ENCODE measurements at places on chromosomes 6 and 20.
A peak's percentile ranks its signal among the peaks of the same experiment; 100 is the strongest.

DNA sequence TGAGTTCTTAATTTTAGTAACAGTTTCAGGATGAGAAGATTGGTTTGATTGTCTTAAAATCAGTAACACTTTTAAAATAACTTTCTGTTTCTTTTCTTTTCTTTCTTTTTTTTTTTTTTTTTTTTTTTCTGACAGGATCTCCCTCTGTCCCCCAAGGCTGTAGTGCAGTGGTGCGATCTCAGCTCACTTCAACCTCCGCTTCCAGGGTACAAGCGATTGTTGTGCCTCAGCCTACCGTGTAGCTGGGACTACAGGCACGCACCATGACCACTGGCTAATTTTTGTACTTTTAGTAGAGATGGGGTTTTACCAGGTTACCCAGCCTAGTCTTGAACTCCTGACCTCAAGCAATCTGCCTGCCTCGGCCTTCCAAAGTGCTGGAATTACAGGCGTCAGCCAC is 33.7 kb upstream of the KCNQ5 start:
- no peak for DNase-seq

- no peak for DNase-seq
Measured at GRCh38 chr6:423799-424345, 32.3 kb downstream of the IRF4 start.

GRCh38 chr6:79158856-79159516 is 75.5 kb downstream of the HMGN3 start:
- no peak for DNase-seq

DNA sequence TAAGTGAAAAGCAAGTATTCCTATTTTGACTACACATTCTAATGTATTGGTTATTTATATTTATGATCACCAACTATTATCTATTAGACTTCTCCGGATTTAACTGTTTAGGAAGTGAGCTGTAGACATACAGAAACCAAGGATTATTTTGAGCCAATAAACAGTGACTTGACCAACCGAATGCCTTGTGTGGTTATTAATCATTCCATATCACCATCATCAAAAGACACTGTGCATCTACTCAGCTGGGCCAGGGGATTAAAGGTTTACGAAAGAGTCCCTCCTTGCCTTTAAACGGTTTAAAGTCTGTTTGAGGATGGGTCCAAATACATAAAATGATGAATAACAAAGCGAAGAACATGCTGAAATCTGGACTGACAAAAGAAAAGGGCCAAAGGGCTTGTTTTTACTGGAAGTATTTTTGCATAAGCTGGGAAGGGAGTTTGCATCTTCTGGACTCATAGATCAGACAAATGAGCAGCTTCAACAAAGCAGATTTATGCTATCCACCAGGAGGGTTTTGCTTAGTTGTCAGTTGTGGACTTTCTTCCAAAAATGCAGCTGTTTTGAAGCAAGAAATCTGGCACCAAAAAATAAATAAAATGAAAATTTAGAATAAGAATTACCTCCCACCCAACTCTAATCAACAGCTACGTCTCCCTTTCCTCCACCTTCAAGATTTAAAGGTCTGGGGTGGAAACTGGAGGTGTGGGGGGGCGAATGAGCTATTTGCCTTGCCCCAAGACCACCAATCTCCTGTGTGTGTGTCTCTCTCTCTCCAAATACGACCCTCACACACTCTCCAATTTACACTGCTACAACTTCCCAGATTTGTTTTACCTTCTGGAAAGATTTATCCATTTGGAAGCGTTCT is 33.6 kb upstream of the ID4 start:
- no peak for DNase-seq

DNA sequence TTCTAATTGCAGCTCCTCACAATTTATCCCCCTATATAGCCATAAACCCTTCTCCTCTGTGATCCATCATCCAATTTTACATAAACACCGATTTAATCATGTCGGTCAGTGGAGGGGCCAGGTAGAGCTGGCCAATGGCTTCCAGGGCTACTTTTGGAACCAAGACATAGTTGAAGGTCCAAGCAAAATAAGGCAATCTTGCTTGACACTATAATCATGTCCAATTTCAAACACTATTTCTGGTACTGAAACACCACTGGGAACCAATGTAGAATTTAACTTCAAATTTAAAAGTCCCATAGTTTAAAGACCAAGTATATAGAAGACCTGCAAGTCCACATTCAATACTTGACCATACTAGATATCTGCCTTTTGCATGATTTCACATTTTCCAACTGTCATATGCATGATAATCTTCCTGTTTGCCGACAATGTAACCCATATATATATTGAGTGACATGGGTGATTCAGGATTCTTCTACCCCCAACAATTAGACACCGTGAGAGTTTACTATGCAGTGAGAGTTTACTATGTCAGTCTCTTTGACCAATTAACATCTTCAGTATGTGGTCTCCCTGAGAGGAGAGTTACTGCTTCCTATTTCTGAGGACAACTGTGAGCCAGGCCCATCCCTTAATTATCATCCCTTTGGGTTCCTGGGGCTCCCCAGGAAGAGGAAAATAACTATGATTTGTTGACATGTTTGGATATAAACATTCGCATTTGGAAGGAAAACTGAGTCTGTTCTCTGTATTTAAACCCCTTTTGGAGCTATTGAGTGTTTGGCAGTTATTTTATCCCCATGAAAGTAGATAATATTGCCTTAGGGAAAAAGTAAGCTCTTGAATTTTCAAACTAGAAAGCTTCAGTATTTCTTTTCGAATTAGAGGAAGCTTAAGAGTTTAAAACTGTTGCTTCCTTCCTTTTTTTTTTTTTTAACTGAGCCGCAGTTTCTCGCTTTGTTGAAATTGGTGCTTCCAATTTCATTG is 31.8 kb downstream of the SAMD3 start:
- peak; percentile 7 for DNase-seq

GRCh38 chr6:161168281-161168891 is 105.5 kb downstream of the AGPAT4 start:
- no peak for DNase-seq

- DNase-seq, result no peak
Measured at GRCh38 chr6:149094934-149095351, 222.6 kb upstream of the TAB2 start.

DNA sequence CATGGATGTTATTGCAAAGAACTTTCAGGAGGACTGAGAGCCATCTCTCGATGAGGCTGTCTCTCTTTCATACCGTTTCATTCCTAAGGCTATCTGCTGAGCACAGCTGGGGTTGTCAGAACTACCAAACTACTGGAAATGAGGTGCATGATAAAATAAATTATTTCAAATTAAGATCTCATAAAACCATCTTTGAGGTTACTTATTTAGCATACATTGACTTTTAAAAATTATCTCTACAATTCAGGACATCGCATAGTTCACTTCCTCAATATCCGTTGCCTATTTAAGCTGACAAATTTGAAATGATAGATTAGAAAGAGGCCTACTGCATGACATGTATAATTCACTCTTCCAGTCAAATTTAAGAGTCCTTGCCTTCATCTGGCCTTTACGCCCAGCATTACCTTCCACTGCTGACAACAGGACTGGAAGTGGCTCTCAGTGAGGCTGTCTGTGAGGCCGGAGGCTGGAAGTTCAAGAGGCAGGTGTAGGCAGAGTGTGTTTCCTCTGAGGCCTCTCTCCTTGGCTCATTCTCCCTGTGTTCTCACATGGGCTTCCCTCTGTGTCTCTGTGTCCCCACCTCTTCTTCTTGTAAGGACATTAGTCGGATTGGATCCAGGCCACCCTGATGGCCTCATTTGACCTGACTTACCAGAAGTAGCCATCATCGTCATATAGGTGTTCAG is 12.8 kb upstream of the DUSP22 start:
- DNase-seq, result no peak

GRCh38 chr20:53569005-53569404 is 24.6 kb downstream of the ZNF217 start:
- DNase-seq, result no peak

DNA sequence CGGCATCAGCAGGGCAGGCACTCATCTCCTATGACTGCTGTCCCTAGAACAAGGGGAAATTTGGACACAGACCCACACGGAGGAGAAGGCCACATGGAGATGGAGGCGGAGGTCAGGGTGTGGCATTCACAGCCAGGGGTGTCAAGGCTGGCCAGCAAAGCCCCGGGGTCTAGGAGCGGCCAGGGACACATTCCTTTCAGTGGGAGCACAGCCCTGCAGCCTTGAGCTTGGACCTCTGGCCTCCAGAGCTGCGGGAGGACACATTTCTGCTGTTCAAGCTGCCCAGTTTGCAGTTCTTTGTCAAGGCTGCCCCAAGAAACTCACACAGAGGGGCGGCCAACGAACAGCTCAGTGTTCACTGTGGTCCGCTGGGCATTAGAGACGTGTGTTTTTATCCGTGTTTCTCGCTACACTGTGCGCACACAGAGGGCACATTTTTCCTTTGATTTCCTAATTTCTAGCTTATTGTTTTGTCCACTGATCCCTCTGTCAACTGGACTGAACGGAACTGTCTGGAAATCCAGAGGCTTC is 93.4 kb upstream of the MPC1 start:
- no peak for DNase-seq

- DNase-seq, result no peak
Measured at GRCh38 chr6:1335367-1336037, 23.6 kb downstream of the FOXQ1 start.

DNA sequence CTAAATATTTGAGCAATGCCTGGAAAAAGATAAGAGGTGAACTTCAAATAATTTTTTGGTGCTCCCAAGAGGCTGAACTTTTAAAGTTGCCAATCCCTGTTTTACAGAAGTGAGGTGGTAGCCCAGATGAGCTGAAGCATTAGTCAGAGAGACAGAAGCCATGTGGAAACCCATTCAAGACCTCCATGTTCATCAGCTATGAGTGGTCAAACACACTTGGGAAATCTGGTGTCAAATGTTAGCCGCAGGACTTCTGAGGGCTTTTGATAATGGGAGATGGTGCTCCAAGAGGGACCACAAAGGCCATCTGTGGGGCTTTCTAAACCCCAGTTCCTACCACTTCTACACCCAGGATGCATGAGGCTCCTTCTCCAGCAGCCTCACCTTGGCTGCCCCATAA is 77.5 kb upstream of the MRPS10 start:
- DNase-seq, result no peak

DNA sequence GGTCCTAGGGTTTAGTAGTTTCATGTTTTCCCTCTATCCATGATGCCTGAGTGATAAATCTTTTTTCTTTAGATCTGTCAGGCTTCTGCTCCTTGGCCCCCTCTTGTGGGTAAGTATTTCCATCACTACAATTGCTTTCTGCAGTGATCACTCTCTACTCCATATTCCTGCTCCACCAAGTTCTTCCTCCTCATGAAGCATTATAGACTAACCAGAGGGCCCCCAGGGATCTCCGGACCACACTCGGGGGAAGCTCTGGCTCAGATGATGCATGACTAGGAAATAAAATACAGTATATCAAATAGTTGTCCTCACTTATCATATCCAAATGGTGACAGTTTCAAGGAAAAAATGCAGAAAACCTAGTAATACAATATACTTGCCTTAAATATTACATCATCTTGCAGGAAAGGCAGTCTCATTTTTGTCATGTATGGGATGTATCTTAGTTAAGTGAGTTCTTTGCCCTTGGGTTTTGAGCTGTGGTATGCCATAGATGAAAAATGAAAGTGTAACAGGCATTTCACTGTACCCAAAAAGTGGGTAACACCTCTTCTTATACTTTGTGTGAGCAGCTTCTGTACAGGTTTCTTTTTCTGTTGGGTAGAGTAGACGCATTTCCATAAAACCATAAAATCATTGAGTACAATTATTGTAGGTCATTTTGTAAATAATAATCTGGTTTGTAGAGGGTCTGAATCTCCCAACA is 200.9 kb upstream of the EYA4 start:
- no peak for DNase-seq

DNA sequence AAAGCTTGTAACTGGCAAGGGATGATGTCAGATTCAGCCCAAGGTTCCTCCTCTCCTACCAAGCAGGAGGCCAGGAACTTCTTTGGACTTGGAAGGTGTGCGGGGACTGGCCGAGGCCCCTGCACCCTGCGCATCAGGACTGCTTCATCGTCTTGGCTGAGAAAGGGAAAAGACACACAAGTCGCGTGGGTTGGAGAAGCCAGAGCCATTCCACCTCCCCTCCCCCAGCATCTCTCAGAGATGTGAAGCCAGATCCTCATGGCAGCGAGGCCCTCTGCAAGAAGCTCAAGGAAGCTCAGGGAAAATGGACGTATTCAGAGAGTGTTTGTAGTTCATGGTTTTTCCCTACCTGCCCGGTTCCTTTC is 14.4 kb downstream of the TNFAIP3 start:
- DNase-seq, result peak; percentile 33

DNA sequence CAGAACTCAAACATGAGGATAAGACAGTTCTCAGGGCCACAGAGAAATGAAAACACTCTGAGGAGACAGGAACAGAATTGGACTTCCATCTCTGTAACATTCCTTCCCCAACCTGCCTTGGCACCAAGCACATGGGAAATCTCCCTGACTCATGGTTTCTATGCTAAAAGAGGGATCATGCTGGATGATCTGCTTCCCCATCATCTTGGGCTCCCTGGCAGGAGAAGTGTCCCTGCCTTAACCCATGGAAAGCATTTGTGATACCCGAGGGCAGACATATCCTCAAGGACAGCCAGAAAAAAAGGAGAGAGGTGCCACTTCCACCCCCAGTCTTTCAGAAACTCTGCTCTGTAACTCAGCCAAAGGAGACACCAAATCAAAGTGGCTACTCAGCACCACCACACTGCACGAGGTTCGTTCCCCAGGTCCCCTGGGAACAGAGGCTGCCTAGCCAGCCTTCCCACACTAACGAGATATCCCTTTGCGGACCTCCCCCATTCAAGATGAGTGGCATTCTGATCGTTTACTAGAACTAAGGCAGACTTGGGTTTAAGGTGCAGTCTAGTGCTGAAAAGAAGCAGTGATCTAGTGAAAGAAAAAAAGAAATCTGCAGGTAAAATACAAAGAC is 34.8 kb downstream of the BLOC1S5 start:
- no peak for DNase-seq

Data from inflammatory macrophage treated with lipopolysaccharide for 1 hour (primary cell).